ENCODE measurements at places on chromosomes 6 and 20.

- DNase-seq: no peak
Measured at GRCh38 chr20:37234254-37234581, 27.4 kb downstream of the GHRH start.

DNA sequence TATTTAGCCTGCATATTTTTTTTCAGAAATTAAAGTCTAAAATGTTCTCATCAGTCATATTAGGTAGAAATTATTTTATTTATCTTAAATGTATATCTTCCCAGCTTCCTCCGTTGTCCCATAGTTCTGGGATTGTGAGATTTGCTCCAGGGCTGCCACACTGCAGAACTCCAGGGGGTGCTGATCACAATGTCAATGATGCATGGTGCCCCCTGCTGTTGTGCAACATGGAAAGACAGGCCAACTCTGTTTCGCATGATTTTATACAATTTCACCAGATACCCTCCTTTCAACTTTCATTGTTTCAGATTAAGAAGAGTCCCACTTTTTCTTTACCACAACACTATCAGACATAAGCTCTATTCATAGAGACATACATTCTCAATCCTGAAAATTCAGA is 35.9 kb downstream of the ID4 start:
- DNase-seq: no peak

- DNase-seq: no peak
Measured at GRCh38 chr20:63082939-63083735, 76.4 kb upstream of the BHLHE23 start.

DNA sequence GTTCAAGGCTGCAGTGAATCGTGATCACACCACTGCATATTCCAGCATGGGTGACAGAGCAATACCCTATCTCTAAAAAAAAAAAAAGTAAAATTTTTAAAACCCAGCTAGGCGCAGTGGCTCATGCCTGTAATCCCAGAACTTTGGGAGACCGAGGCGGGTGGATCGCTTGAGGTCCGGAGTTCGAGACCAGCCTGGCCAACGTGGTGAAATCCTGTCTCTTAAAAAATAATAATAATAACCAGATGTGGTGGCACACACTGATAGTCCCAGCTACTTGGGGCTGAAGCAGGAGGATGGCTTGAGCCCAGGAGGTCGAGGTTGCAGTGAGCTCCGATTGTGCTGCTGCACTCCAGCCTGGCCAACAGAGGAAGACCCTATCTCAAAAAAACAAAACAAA is 13.5 kb downstream of the MTG2 start:
- no peak for DNase-seq

- DNase-seq: peak; percentile 67
Measured at GRCh38 chr20:32582659-32583580, 2.2 kb downstream of the NOL4L start.

- no peak for DNase-seq
Measured at GRCh38 chr6:14381829-14382677, 264.5 kb downstream of the CD83 start.

GRCh38 chr6:75230484-75231325 is 12.9 kb downstream of the COX7A2 start:
- peak; percentile 33 for DNase-seq

- DNase-seq: no peak
Measured at GRCh38 chr20:24686156-24686555, 216.7 kb downstream of the SYNDIG1 start.

DNA sequence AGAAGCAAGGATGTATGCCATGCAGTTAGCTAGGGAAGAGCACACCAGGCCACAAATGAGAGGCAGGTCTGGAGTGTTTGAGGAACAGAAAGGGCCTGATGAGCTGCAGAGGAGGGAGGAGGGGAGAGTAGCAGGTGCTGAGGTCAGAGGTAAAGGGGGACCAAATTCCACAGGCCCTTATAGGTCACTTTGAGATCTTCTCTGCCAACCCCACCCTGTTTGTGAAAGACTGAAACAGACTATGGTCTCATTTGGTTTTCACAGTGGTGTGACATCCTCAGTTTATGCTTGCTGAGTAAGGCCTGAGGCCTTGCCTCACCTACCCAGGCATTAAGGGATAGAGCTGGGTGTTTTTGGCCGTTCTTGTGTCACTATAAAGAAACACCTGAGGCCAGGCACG is 187.7 kb upstream of the MYLIP start:
- DNase-seq: no peak

DNA sequence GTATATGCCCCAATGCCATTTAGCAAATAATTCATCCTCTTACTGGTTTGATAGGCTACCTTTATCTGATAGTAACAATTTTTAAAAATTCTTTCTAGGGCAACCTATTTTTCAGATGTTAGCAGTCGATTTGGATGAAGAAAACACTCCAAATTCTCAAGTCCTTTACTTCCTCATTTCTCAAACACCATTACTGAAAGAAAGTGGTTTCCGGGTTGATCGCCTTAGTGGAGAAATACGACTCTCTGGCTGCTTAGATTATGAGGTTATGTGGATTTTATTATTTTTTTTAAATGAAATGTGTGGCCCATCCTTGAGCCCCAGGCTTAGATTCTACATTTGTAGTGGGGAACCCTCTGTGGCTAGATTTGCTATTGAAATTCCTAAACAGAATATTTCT is 26.3 kb downstream of the CDH26 start:
- no peak for DNase-seq

DNA sequence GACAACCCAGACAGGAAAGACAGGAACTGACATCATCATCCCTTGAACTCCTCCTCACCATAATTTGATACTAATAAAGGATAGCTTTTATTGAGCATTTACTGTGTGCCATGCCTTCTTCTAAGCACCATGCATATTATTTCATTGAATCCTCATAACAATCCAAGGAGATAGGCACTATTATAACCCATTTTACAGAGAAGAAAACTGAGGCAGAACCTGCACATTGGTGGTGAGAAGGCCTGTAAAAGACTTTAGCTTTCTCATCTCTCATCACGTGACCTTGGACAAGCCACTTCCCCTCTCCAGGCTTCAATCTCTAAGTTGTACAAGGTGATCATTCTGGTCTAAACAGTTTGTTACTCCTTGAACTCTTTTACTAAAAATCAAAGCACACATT is 34.5 kb upstream of the PREX1 start:
- no peak for DNase-seq

DNA sequence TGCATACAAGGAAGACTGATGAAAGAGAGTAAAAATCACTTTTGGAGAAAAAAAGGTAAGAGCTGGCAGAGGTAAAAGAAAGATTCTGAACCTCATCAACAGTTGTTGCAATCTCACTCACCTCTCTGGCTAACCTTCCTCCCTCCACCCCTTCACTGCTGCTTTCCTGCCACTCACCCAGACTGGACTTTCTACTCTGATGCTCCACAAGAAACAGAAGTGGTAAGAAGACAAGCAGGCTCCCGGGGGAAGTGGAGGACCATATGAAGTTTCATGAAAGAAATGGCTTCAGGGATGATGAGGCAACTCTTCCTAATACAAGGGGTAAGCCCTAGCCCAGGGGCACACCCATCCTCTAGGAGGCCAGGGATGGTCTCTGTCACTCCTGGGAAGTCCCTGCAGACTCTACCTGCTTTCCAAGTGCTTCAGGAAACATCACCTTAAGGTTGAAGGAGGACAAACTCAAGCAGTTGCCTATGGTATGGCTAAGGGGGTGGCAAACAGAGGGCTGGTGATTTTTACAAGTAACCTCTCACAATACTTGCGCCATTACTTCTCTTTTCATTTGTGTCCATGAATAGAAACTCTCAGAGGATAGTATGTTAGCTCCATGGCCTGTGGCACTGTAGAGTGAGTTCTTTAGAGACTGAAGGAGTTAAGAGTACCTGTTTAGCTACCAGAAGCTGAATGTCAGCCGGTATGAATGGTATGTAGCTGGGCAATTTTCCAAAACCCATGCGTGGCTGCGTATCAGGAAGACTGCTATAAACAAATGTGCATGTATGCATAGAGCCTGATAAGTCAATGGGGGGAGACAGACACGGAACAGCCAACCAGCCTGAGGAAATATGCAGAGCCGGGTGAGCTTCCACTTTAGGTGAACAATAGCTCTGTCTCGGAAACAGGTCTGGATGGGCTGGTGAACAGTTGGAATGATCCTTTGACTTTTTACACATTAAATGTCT is 112.0 kb downstream of the BACH2 start:
- no peak for DNase-seq

DNA sequence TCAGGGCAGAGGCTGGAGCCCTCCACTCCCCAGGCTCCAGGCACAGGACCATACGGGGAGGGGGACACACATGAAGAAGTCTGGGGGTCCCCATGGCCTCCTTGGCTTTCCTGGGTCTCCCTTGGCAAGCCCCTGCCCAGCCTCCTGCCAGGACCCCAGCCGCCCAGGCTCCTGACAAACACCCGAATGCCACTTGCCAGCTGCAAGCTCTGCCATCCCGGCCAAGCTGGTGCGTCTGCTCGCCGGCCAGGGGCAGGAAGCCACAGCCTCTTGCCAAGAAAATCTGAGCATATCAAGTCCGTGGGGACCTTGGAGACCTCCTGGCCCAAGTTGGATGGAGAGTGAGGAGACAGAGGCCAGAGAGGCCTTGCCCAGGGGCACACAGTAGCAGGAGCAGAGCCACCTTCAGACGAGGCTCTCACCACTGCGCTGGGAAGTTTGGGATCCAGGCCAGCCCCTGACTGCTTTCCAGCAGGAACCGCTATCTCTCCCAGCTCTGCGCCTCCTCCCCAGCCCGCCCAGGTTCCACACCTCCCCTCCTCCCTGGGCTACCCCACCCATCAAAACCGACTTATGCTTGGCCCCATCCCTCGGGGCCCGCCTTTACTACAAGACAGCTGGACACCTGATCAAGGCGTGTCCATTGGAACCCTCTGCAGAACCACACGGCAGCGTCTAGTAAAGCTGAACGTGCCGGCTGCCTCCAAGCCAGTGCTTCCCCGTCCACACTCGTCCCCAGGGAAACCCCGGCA is 80.2 kb downstream of the GRM4 start:
- DNase-seq: no peak

- DNase-seq: no peak
Measured at GRCh38 chr6:79334674-79335073, 100.2 kb upstream of the HMGN3 start.

DNA sequence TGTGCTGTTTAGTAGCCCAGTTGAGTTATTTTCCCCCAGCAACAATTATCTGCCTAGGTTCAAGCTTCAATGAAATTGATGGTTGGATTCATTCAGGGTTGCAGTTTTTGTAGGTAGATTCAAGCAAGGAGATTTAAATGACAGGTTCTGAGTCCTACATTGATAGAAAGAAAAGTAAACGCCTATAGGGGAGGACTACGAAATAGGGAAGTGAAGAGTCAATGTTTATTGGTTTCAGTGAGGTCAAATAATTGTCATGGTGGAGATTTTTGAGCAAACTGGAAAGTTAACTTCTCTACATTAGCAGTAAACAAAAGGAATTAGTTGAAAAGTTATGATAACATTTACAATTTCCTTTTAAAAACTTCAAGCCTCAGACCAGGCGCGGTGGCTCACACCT is 734 bp upstream of the WFDC13 start:
- no peak for DNase-seq

GRCh38 chr20:17843246-17844132 is 125.1 kb downstream of the SNX5 start:
- no peak for DNase-seq

DNA sequence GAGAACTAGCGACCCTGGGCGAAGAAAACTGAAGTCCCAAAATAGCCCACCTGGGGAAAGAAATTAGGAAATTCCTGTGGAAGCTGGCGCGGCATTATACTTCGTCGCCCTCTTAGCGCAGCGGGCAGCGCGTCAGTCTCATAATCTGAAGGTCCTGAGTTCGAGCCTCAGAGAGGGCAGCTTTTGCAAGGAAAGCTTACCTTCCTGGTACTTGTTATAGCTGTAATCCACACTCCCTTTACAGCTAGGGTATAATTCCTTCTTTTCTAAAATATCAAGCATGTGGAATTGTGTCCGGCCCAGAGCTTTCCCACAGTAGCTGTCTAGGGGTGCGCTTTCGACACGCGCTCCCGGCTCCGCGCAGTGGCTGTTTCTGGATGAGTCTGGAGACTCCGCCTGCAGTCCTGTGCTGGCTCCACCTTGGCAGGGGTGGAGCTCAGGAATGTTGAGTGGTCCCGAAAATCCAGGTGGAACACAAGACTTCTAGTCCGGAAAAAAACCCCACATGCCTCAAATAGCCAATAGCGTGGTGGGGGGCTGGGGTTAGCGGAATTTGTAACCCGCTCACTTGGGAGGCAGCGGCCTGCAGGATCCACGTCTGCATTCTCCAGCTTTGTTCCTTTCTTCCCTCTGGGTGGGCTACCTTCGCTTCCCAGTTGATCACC is 83.7 kb upstream of the ZNF322 start:
- peak; percentile 44 for DNase-seq

GRCh38 chr6:147648916-147649315 is 140.4 kb downstream of the SAMD5 start:
- DNase-seq: no peak

DNA sequence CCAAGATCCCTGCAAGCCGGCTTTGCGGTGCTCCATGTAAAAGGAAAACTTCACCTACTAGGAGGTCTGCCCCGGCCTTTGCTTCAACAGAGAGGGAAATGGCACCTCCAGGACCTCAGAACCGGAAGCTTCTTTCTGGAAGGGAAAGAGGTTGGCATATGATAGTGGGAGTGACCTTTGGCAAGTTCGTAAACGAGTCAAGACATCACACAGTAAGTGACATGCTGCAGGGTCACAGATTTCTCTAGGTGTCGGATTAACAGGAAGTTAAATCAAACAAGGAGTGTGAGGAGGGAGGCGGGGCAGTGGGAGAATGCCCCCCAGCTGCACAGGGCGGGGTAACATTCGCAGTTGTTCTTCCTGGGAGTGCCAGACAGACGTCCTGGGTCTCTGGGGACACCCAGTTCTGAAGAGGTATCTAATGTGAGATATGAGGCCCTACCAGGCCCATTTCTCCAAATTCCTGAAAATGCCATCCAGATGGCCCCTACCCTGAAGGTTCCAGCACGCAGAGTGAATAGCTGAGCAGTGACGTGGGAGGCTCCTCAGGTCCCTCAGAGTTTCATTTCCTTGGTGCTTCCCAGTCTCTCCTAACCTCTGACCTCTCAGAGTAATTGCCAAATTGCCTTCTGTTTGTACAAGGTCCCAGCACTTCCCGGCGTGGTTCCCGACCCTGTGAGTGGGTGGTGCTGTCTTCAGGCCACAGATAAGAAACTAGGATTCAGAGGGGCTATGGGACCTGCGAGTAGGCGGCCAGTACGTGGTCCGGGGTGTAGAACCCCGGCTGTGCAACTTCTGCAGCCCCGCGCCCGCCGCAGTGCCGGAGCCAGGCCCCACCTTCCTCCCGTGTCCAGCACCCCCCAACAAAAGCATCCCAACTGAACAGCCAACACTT is 1.9 kb downstream of the RRBP1 start:
- peak; percentile 20 for DNase-seq
